NCI-H1092 (cell line): ENCODE measurements at places on chromosomes 4 and X.

DNA sequence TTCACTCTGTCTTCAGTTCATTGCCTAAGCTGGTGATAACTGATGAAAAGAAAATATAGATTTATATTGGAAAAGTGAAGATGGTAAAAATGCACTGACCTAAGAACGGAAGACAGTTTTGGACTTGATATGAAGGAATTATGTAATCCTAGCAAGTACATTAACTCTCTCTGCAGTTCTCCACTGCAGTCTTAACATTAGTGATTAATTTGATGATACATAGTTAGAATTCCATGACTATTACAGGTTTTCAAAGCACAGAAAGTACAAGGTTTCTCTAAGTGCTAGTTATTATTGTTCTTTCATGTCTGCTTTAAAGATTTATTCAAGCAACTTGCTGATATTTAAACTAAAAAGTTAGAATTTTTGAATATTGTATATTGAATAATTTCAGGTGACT lies 1591.7 kb upstream of the ADGRL3 start:
- no peak for DNase-seq

- no peak for DNase-seq
Observed at GRCh38 chrX:40272141-40272540, 174.4 kb upstream of the BCOR start.

- DNase-seq, result no peak
Observed at GRCh38 chr4:177229331-177229730, 80.3 kb upstream of the NEIL3 start.

DNA sequence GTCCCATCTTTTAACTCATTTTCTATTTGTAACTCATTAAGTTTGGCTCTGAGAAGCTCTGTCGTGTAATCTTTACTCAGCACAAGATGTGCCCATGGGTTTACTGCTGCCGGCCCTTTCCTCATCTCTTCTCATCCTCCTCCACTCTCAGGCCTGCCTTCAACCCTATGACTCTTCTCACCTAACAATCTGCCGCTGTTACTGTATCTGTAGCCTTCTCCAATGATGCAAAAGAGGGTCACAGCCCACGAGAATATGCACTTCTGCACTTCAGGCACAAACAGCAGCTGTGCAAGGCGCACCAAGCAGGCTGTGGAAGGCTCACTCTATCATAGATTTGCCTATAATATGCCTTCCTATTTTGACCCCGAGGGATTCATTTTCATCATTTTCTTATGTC lies 546.5 kb upstream of the GALNTL6 start:
- DNase-seq, result no peak

DNA sequence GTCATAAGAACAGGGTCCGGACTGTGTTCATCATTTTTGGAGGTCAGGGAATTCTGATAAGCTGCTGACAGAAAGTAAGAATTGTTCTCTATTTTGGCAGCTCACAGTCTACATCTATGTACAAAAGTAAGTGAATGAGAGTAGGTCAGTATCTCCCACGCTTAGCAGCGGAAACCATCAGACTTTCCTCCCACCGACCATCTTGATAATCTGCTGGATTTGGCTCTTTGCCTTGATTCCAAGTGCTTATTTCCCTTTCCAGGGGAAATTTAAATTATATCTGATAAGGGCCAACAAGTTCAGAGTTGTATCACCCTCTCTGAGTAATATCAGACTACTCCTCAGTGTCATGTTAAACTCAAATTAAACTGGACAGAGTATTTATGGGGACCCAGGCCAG lies 118.0 kb downstream of the CAMK2D start:
- no peak for DNase-seq

GRCh38 chrX:150507251-150507856 lies 61.1 kb upstream of the MTM1 start:
- DNase-seq, result no peak

- DNase-seq, result no peak
Observed at GRCh38 chr4:113294908-113295307, 245.5 kb downstream of the ANK2 start.

- DNase-seq, result no peak
Observed at GRCh38 chr4:142365391-142365790, 480.7 kb downstream of the INPP4B start.

DNA sequence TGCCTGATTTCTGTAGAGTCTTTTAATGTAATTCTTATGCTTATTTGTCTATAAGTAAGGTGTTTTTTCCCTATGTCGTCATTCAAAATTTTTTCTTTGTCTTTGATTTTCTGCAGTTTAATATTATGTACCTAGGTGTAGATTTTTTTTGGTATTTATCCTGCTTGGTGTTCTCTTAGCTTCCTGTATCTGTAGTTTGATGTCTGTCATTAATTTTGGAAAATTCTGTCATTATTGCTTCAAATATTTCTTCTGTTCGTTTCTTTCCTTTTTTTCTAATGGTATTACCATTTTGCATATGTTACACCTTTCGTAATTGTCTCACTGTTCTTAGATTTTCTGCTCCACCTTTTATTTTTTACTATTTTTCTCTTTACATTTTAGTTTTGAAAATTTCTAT lies 672.5 kb upstream of the KLHL4 start:
- DNase-seq, result no peak

DNA sequence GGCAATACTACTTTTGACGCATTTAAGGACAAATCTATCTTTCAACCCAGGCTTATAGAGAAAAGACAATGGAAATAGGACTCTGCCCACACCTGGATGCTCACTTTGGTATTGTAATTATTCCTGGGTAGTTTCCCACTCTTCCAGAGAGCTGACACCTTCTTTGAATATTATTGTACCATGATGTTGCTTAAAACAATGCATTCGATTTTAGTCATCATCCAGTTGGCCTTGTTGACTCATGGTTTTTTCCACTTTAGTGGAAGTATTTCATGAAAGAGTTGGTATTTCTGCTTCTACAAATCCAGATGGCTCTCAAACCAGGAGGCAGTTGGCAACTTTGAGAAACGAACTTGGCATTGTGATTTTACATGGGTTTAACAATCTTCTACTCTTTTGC lies 124.2 kb downstream of the ENOX2 start:
- DNase-seq, result no peak

- no peak for DNase-seq
Observed at GRCh38 chr4:147714575-147715401, 17.1 kb upstream of the ARHGAP10 start.

GRCh38 chrX:22116605-22117546 lies 84.8 kb downstream of the PHEX start:
- DNase-seq, result no peak

DNA sequence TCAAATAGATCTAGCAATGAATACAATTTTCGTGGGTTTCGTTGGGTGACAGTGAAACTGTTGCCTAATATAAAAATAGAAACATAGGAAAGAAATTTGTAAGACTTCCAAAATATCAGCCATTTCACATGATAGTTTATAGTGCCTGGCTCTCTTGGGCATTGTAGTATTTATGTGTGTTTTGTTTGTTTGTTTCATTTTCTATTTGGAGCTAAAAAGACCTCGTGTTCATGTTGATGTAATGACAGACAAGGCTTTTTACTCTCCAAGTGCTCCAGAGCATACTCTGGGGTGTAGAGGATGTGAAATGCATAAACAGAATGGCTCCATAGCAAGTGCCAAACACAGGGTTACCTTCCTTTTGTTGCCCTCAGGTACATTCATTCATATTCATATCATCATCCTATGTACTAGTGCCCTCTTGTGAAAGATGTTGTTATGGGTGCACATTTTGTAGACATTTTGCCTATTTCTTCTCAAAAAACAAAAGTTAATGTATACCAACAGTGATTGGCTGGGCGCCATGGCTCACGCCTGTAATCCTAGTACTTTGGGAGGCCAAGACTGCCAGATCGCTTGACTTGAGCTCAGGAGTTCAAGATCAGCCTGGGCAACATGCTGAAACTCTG lies 100.7 kb upstream of the AMOT start:
- DNase-seq, result no peak

DNA sequence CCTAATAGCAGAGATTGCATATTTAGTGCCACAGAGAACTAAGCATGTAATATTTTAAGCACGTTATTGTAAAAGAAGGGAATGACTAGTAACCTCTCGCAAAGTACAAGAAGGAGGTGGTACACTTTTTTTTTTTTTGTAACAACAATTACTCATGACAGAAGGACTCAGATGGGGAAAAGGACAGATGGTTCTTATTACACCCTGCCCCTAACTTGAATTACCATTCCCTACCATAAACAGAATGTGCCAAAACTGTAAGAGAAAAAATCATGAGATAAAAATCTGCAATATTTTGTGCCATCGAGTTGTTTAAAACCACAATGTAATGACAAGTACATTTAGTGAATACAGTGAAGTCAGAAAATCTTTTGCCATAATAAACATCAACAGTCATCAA lies 33.0 kb upstream of the RAPGEF2 start:
- no peak for DNase-seq

DNA sequence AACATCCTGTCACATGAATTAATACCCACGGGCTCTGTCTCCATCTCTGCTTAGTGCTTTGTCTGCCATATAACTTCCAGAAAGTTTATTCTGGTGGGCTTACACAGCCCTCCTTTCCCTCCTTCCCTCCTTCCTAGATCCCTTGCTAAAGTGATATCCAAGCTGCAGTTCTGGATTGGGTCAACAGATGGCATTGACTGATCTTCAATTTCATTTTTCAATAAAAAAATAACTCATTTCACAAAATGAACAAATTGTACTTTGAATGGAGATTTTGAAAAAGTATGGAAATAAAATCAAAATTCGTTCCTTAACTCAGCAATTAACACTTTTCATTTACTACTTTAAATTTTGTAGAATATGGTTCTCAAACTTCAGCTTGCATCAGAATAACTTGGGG lies 94.9 kb downstream of the NXF2 start:
- DNase-seq, result no peak

- DNase-seq, result no peak
Observed at GRCh38 chr4:188295899-188296298, 156.7 kb downstream of the TRIML1 start.

GRCh38 chrX:66002824-66003680 lies 36.8 kb downstream of the VSIG4 start:
- no peak for DNase-seq

DNA sequence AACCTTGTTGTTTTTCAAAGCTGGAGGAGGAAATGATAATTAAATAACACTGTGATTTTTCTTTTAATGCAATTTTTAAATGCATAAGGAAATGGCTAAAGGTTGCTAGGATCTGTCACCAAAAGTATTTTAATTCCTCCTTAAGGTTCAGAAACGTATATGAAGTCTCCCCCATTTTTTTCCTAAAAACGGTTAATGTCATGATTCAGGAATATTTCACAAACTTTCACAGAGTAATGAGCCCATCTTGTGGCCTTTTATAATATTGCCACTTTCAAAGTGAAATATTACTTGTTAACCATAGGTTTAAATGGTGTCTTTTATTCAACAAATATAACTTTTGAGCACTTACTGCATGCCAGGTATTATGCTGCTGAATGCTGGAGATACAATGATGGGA lies 99.5 kb upstream of the USP38 start:
- no peak for DNase-seq

- DNase-seq, result no peak
Observed at GRCh38 chr4:8439914-8440491, 520 bp downstream of the ACOX3 start.

- no peak for DNase-seq
Observed at GRCh38 chr4:150369434-150370380, 212.2 kb upstream of the MAB21L2 start.

DNA sequence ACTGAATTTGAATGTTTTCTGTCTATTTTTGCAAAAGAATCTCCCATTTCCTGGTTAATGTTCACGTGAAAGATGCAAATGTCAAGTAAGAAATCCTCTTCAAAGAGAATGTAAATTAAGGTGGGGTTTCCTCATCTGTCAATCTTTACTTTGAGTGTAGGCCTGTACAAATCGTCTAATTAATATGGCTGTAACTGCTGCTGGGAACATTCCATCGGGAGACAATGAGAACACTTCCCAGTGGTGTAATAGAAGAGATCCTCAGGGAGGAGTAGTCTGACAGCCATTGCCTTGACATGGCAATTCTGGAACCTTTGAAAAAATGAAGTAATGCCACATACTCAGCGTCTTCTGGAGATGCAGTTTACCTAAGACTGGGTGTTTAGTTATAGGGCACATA lies 3.7 kb downstream of the EREG start:
- no peak for DNase-seq

DNA sequence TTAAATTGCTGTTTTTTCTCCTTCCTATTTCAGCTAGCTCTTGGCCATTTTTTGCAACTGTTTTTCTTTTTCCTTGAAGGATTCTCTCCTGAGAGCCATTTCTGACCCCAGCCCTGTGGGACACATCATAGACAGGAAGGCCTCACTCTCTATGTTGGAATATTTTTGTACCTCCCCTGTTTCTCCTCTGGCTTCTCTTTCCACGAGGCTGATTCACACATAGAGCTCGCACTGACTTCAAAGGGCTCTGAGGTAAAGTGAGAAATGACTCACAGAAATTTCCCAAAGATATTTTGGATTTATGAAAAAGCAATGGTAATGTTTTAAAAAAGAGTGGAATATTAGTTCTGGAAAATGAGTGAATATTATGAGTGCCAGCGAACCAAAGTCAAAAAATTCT lies 181.7 kb upstream of the IGFBP7 start:
- DNase-seq, result no peak

GRCh38 chrX:23332101-23332887 lies 2.4 kb upstream of the PTCHD1 start:
- DNase-seq, result peak; percentile 6

DNA sequence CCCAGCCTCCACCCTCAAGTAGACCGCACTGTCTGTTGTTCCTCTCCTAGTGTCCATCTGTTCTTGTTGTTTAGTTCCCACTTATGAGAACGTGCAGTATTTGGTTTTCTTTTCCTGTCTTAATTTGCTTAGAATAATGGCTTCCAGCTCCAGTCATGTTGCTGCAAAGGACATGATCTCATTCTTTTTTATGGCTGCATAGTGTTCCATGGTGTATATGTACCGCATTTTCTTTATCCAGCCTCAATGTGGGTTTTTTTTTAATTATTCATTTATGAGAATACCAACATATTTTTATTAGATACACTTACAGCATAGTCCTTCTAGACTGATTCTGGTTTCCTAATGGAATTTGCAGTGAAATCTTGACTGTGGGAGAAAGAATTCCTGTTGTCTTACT lies 1.3 kb downstream of the VMA21 start:
- DNase-seq, result no peak

GRCh38 chr4:16072168-16072567 lies 11.7 kb downstream of the PROM1 start:
- DNase-seq, result no peak

- DNase-seq, result no peak
Observed at GRCh38 chr4:105632599-105632998, 75.9 kb downstream of the INTS12 start.

DNA sequence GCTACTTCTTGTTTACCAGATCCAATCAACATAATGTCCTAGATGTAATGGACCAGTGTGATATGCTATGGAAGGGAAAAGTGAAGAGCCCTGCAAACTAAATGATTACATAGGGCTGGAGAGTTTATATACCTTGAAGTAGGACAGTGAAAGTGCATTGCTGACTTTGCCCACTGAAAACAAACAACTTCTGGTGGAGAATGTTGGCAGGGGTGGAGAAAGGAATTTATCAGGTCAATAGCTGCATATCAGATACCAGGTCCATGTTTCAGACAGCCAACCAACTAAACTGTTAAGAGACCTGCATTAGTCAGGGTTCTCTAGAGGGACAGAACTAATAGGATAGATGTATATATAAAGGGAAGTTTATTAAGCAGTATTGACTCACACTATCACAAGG lies 82.4 kb downstream of the DCUN1D4 start:
- DNase-seq, result no peak

- DNase-seq, result no peak
Observed at GRCh38 chr4:2621419-2621818, 85.0 kb downstream of the FAM193A start.
